ENCODE measurements at places on chromosomes 12 and 14.

- DNase-seq = no peak
These were observed 111.0 kb downstream of the SLC25A47 start for GRCh38 chr14:100434033-100434601.

- no peak for DNase-seq
These were observed 229.2 kb downstream of the SLC15A4 start for GRCh38 chr12:128594521-128594920.

- no peak for DNase-seq
These were observed 30.8 kb upstream of the BCL2L14 start for GRCh38 chr12:12039897-12040296.

GRCh38 chr12:69894800-69895383 lies 69.9 kb downstream of the MYRFL start:
- no peak for DNase-seq

DNA sequence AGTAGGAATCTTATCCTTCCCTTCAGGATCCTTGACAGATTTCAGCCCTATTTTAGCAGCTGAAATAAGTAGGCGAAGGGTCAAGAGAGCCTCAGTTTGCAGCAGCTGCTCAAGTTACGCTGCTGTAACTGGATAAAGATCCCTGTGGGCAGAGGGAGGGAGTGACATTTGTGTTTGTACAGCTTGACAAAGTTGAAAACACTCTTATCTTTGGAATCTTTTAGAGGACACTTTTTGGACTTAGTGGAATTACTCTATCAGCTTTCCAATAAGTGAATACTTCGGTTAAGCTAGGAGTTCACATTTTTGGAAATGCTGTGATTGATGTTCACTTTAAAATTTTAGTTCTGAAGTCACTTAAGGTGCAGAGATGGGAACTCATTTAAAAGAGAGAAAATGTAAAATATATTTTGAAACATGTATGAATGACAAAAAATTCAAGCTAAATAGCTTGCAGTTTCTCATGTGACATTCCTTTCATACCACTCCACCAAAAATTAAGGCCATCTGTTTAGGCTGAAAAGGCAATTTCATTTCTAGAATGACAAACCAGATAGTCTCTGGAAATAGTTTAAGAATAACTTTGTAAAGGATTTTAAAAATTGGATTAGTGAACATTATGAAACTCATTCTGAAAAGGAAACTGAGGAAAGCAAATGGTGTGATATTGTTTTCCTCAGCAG lies 55.2 kb downstream of the SLC38A4 start:
- no peak for DNase-seq

DNA sequence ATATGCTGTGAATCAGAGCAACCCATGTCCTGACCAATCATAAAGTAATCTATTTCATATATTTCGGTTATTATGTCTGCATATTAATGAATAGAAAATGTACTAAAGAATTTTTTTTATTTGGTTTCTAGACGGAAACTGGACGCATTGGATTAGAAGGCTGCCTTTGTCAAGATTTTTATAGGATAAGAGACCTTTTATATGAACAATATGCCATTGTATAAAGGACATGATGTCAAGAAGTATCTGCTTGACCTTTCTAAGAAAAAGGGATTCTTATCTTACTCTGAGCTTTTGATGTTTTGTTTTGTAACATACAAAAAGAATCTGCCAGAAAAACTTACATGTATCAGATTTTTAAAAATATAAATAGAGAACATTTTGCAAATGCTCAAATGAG lies 39.8 kb downstream of the CPSF2 start:
- DNase-seq = no peak

DNA sequence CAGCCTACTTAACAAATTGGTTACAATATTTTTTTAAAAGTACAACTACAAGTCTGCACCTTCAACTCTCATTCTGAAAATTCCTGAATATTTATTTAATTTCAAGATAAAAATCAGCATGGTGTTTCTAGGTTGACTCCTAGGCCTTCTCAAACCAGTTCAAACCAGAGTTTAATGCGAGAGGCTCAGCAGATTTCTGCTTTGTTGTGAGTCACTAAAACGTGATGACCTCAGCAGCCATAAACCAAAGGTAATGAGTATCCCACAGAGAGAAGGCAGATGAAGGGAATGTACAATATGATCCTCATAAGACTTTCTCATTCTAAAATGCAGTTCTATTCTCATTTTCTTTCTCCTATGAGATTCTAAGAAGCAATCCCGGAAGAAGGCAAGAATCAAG lies 1.5 kb downstream of the PRDM4 start:
- DNase-seq = no peak

DNA sequence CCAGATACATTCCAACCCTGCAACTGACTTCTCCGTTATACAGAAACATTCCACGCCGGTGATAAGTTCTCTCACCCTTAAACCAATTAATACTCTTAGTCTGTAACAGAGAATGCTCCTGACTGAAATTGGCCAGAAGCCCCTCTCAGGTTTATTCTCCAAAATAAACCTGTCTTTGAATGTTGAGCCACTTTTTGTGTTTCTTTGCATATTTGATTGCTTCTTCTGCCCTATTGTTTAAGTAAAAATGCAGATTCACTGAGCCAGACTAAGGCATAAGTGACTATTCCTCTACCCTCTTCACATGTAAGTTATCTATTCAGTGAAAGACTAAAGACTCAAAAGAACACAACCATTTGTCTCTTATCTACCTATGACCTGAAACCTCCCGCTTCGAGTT lies 3.6 kb upstream of the AVPR1A start:
- DNase-seq = no peak

GRCh38 chr12:92098594-92099380 lies 46.9 kb downstream of the BTG1 start:
- no peak for DNase-seq

All from coronary artery (tissue), 2 donors.